ENCODE measurements at places on chromosomes 11 and 22. TPM values are rescaled to one million over a fixed set of nuclear protein-coding genes. Genes with fewer than 3 reads are reported as not detected.

GRCh38 chr22:45518580-45518991 is 15.9 kb downstream of the FBLN1 start:
- H3K27ac ChIP-seq, result no peak overlapping the region
- DNase-seq, result no peak
- H3K4me3 ChIP-seq, result no peak overlapping the region

GRCh38 chr11:5297721-5298323 is 3.9 kb downstream of the OR51B4 start:
- no peaks in the 10 kb centered on the region for H3K4me1 ChIP-seq
- H3K36me3 ChIP-seq, result no peaks in the 10 kb centered on the region
- no peak overlapping the region for H3K4me3 ChIP-seq
- DNase-seq, result no peak
- H3K27ac ChIP-seq, result no peak overlapping the region
- no peaks in the 10 kb centered on the region for H3K27me3 ChIP-seq

- no peak for DNase-seq
- H3K4me1 ChIP-seq, result peaks cover 5% of the 10 kb centered on the region
- H3K36me3 ChIP-seq, result no peaks in the 10 kb centered on the region
- H3K4me3 ChIP-seq, result no peak overlapping the region
- no peaks in the 10 kb centered on the region for H3K27me3 ChIP-seq
These were observed 13.7 kb downstream of the SULT4A1 start for GRCh38 chr22:43848366-43849171.

GRCh38 chr11:14789879-14790484 is 102.0 kb downstream of the CYP2R1 start:
- DNase-seq, result no peak
- H3K4me3 ChIP-seq, result no peak overlapping the region
- no peak overlapping the region for H3K27ac ChIP-seq
- no peaks in the 10 kb centered on the region for H3K27me3 ChIP-seq

IGSF22 gene
- total RNA-seq, result not detected

OR52H1 gene
- total RNA-seq, result not detected

TH gene
- total RNA-seq, result not detected
